ENCODE measurements at places on chromosomes 12 and 14.

DNA sequence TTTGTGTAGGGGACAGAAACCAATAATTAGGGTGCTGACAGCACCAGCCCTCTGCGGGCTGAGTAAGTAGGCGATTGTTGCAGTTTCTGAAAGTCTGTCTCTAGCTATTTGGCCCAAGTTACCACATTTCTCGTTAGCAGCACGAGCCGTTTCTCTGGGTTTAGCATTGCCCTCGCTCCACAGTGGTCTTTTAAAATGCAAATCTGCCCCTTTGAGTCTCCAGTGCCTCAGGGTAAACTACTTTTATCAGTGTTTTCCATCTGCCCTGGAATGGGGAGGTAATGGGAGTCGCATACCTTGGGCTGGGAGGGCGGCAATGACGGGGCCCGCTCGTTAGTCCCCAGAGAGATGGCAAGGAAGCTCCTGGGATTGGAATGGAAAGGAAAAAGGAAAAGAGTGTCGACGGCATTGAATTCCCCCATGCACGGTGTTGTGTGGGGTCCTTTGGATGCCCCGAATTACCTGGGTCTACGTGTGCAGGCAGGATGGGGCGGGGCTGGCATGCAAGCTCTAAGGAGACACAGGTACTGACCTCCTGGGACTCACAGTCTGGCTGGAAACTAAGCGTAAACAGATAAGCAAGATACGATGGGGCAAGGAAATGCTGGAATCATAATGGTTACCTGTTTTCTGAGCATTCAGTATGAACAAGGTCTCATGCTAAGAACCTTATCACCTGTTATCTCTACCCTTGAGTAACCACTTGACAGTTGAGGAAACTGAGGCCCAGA is 131.8 kb upstream of the MAP1LC3B2 start:
- no peak for ATAC-seq

- ATAC-seq: peak; percentile 35
Measured at GRCh38 chr12:13233830-13234641, 37.5 kb downstream of the EMP1 start.

DNA sequence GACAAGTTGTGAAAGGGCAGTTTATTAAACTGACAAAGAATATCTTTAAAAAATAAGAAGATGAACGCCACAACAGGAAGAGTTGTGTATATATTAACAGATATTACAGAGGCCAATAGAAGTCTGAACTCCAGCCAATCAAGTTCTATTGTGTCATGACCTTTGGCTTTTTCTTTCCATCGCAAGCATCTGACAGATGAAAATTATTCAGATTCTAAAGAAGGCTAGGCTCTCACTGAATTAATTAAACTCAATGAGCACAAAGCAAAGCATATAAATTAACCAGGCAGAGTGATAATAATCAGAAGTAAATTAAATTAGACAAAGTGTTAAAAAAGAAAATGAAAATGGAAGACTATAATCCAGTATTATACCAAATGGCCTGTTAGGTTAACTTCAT is 62.0 kb upstream of the PYGL start:
- no peak for ATAC-seq

DNA sequence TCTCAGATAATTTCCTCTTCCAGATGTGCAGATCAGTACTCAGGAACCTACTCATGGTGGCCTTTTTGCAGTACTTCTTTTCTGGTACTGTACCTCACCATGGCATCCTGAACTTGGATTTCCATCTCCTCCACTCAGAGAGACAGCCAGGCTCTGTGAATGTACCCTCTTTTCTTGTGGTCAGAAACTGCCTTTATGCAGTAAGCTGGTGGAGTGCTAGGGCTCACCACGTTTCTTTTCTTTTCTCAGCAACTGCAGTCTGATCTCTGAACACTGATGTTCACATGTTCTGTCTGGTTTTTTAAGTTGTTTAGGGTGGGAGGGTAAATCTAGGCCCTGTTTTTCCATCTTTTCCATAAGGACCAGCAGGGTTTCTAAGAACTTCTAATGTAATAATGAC is 99.8 kb upstream of the NRXN3 start:
- no peak for ATAC-seq

- ATAC-seq: no peak
Measured at GRCh38 chr12:128290938-128291337, 24.0 kb downstream of the TMEM132C start.

- ATAC-seq: no peak
Measured at GRCh38 chr12:98743362-98743953, 98.4 kb downstream of the APAF1 start.

GRCh38 chr14:77181603-77182437 is at the start of gene TMEM63C:
TMEM63C (plus strand) TSS chr14:77181798; CDS start chr14:77218814, 37,016 bp downstream.
- peak; percentile 75 for ATAC-seq

All from activated T-helper 17 cell treated with anti-CD3 and anti-CD28 coated beads, Interleukin-2, amount 50 U/mL, for 72 hours (primary cell).